ENCODE measurements at places on chromosomes 3 and 15.

GRCh38 chr3:134956844-134957243 is 161.8 kb downstream of the EPHB1 start:
- no peak for DNase-seq

DNA sequence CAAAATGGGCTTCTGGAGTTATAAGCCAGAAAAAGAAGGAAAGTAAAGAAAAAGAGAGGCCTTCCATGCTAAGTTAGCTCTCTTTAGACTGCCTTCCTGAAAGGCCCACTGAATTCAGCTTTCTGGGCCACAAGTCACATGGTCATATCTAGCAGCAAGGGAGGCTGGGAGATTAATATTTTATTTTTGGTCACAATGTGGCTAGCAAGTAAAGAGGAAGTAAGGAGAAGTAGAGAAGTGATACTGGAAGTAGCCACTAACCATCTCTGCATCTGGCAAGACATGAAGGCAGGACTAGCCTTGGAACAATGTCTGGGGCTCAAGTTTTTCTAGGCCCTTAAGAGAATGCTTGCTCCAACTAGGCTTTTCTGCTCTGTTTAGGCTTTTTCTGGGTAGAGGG is 81.8 kb upstream of the UBE2E1 start:
- no peak for DNase-seq

DNA sequence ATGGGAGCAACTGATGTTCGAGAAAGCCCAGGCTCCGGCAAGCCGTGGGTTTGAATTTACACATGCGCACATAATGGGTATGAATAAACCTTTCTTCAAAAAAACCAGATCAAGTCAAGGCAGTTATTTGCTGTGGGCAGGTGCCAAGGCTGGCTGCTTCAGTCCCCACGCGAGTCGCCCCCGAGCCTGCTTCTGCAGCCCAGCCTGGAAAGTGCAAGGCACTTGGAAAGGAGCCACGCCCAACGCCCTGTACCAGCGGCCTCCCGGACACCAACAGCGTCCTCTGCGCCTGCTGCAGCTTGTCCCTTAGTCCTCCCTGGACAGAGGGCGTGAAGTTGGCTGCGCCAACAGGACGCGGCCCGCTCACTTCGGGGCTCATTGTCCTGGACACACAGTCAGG is 68.9 kb downstream of the KLF15 start:
- no peak for DNase-seq

DNA sequence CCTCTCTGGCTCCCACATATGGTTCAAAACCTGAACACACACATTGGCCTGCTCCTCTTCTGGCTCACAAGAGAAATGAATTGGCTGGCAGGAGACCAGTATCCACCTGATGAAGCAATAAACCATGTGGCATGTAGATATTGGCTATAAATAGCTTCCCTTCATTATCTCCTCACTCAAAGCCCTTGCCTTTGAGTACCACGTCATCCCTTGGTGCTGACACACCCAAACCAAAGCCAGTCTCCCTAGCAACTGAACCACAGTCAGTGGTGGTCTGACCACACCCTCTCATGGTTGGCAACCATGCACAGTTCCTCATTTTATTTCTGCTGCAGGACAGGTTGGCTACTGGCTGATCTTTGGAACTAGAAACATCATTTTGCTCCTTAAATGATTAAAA is 98.8 kb downstream of the ZNF621 start:
- DNase-seq: peak; percentile 22

GRCh38 chr3:17333446-17333845 is 409.0 kb downstream of the TBC1D5 start:
- DNase-seq: no peak

- DNase-seq: peak; percentile 81
These were observed 43.0 kb downstream of the BCL2L10 start for GRCh38 chr15:52069559-52069958.

DNA sequence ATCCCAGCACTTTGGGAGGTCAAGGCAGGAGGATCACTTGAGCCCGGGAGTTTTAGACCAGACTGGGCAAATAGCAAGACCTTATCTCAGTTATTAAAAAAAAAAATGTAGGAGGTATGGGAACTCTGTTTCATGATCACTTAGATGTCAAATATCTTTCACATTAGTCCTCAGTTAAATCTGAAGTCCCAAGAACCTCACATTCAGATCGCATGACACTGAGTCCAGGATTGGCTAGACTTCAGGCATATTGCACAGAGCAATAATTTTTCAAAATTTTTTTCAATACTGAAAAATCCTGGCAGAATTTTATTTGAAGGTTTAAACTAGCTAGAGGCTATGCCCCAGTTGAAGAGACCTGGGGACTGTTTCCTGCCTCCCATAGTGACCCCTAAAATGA is 56.3 kb upstream of the ZNF148 start:
- DNase-seq: no peak

GRCh38 chr15:85614059-85614458 is 180.7 kb downstream of the KLHL25 start:
- no peak for DNase-seq

GRCh38 chr15:74208496-74208895 is 5.9 kb upstream of the STRA6 start:
- DNase-seq: no peak

DNA sequence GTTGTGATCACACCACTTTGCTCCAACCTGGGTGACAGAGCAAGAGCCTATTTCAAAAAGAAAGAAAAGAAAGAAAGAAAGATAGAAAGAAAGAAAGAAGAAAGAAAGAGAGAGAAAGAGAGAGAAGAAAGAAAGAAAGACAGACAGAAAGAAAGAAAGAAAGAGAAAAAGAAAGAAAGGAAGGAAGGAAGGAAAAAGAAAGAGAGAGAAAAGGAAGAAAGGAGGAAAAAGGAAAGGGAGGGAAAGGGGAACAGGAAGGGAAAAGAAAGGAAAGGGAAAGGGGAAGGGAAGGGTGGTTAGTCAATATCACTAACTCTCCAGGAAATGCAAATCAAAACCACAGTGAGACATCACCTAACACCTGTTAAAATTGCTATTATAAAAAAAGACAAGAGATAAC is 18.2 kb downstream of the OR5K4 start:
- no peak for DNase-seq

GRCh38 chr3:15064299-15064834 is 748 bp downstream of the MRPS25 start:
- peak; percentile 40 for DNase-seq

GRCh38 chr3:190059242-190059590 is 61.5 kb downstream of the P3H2 start:
- DNase-seq: no peak

- peak; percentile 77 for DNase-seq
These were observed 290.5 kb downstream of the NAALADL2 start for GRCh38 chr3:175149675-175150074.

DNA sequence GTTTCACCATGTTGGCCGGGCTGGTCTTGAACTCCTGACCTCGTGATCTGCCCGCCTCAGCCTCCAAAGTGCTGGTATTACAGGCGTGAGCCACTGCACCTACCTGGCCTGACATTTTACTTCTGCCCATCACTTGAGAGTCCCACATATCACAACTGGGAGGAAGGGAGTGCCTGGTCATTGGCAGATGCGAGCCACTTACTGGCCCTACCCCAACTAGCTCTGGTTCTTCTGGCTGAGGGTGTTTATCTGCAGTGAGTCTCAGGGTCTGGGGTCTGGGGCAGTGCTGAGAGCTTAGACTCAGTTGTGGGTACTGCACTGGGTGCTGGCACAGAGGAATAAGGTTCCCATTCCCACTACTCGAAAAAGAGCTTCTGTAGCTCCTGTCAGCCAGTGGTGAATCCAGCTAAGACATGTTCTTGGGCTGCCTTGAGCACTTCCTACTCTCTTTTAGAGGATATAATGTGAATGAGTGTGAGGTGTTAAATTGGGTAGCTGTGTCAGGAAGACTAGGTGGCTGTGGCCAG is 30.2 kb downstream of the DAG1 start:
- DNase-seq: no peak

DNA sequence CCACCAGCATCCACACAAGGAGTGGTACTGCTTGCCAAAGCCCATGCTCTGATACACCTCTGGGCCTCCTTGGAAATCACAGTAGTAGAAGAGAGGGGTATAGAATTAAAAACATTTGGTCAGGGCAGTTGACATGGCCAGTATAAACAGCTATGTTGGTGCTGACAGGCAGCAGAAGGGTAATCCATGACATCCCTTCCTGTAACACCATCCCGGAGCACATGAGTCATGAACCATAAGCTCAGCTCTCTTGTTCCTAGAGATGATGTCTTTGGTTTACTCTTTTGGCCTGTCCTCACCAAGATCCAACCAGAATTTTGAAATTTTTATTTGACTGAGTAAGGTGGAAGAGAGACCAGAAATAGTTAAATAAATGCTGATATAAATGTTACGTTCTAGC is 132.6 kb upstream of the CTDSPL start:
- no peak for DNase-seq

DNA sequence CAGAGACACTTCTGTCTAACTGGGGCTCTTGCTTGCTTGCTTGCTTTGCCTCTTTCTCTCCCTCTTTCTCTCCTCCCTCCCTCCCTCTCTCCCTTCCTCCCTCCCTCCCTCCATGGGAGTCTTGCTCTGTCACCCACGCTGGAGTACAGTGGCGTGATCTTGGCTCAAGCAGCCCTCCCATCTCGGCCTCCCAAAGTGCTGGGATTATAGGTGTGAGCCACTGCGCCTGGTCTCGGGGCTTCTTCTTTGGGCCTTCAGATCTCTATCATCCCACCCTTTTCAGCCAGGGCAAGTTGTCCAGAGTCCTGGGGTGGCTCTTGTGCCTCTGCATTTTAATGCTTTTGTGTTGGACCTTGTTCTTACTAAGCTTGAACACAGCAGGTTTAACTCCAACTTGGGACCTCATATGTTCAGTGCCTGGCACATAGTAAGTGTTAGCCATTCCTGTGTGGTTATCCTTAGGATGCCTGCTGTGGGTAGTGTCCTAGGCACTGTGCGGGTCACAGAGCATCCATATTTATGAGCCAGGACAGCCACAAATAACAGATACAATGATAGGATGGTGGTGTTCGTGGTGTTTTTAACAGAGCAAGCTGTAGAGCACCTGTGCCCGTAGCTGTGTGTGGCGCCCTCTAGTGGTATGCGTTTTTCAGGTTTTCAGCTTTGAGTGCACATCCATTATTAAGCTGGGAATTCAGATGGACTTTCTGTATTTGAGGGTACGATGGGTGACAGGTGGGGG is 75.1 kb downstream of the CCK start:
- DNase-seq: peak; percentile 82

DNA sequence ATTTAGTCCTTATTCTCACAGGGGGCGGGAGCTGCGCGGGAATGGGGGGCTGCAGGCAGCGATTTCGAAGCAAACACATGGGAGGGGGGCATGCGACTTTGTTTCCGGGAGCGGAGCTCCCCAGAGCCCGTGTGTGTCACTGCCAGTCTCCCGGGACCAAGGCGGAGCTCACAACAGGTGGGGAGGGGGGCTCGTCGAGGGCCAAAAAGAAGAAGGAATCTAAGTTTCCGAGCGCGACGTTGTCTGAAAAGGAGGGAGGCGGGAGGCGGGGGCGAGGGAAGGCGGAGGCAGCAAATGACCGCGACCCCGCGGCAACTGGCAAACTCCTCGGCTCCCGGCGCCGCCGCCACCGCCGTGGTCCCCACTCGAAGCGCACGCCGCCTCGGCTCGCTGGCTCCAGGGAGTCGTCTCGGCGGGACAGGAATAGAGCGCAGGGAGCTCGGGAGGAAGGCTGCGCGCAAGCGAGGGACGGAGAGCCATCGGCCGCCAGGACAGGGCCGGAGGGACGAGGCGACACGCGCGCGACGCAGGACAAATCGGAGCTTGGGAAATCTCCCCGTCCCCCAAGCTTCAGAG is 1.4 kb downstream of the FOXP1 start:
- peak; percentile 60 for DNase-seq

GRCh38 chr15:90338532-90338931 is 13.6 kb upstream of the ZNF774 start:
- DNase-seq: no peak

DNA sequence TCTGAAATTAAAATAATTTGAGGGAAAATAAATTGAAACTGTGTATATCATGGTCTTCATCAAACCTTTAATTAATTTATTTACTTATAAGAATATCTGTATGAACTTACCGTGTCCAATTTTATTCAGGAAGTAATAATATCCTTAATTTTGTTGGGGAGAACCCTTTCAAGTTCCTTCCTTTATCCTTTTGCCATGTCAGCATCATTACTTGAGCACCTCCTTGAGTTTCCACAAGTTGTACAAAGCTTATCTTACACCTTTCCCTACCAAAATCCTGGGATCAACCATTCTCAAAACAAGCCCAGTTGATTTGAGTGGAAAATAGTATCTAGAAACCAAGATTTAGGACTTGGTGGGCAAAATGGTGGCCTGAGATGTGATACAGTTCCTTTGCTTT is 37.3 kb downstream of the PLSCR2 start:
- no peak for DNase-seq

- DNase-seq: no peak
These were observed 68.7 kb upstream of the PLXNA1 start for GRCh38 chr3:126914226-126914625.

- no peak for DNase-seq
These were observed at the start of gene BTLA for GRCh38 chr3:112498914-112499711. TSS of gene BTLA (minus strand) at chr3:112499472. CDS start at chr3:112499358, 114 bp downstream.

DNA sequence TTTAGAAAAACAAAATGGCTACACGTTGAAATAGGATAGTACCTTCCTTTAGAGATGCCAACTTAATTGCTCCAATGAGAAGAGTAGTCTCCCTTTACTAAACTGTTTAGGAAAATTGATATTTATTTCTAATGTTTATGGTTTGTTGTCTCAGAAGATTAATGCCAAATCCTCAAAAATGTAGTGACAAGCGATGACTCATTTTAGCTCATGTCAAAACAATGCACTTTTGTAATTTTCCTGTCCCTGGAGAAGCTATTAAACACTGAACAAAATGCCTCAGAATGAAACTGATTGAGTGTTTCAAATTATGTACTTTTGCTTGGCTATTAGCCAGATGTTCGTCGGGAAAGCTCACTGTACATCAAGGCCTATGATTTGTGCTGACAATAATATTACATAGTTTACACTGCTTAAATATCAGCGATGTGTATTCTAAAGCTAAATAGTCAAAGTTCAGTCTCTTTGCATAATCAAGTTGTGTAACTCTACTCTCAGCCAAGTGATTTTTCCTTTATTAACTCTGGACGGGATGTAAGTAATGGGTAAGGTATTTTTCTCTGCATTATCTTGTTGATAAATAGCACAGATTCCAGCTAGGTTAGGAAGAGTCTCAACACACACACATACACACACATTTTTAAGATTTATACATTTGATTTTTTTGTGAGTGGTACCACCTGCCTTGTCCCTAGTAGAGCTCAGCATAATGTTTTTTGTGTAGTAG is 83.7 kb downstream of the CMSS1 start:
- DNase-seq: no peak

DNA sequence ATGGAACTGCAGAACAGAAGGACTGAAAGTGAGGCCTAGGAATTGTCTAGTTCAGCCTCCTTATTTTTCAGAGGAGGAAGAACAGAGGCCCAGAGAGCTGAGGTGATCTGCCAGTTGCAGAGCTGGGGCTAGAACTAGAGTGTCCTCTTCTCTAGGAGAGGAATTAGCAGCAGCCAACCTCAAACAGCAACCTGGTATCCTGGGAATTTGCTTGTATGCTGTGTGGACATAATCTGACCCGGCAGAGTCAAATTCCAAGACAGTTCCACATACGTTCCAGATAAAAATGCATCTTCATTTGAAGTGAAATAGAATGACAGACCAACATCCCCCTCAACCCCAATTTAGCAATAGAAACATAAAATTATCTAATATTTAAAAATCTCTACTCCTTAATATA is 13.5 kb upstream of the TSC22D2 start:
- DNase-seq: no peak

GRCh38 chr3:129119365-129120100 is 2.1 kb downstream of the RAB43 start:
- peak; percentile 83 for DNase-seq

- no peak for DNase-seq
These were observed 107.9 kb downstream of the FMN1 start for GRCh38 chr15:33086500-33087121.

GRCh38 chr3:152683521-152683999 is 151.4 kb upstream of the P2RY1 start:
- DNase-seq: no peak

Measured in colonic mucosa (tissue), 4 donors.